Cardiac muscle cell (in vitro differentiated cells and primary cell): ENCODE measurements at places on chromosomes 4 and X.
A peak's percentile ranks its signal among the peaks of the same experiment; 100 is the strongest.

DNA sequence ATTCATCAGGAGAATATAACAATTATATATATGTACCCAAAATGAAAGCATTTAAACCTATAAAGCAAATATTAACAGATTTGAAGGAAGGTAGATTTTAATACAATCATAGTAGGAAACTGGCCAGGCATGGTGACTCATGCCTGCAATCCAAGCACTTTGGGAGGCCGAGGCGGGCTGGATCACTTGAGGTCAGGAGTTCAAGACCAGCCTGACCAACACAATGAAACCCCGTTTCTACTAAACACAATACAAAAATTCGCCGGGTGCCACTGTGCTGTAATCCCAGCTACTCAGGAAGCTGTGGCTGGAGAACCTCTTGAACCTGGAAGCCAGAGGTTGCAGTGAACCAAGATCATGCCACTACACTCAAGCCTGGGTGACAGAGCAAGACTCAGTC, 118.3 kb downstream of the KCNIP4 start:
- no peak overlapping the region for H3K4me3 ChIP-seq
- DNase-seq, result no peak
- H3K27me3 ChIP-seq, result no peaks in the 10 kb centered on the region

- no peak overlapping the region for H3K4me3 ChIP-seq
- peaks cover 47% of the 10 kb centered on the region for H3K27me3 ChIP-seq
- no peak for DNase-seq
- H3K36me3 ChIP-seq, result no peaks in the 10 kb centered on the region
These were observed 34.3 kb downstream of the FGFRL1 start for GRCh38 chr4:1045595-1046201.

DNA sequence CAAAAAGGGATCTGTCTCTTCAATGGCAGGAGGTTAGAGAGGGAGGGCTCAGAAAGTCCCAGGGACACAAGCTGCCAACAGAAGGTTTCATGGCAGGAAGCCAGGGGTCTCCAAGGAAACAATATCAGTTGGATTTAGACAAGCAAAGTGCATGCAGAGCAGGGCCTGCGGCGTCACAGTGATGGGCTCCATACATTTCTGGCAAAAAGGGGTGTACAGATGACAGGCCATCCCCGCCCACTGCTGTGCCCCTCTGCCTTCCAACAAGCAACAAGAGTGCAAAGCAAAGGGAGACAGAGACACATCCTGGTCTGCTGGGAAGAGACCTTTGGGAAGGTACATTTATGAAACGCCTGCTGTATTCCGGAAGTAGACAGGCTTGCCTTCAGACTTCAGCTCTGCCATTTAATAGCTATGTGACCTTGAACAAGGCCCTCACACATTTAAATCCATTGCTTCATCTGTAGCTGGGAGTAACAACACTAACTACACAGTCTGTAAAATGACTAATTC, 121.2 kb downstream of the AFAP1 start:
- H3K36me3 ChIP-seq, result peaks cover 18% of the 10 kb centered on the region
- peaks cover 38% of the 10 kb centered on the region for H3K4me1 ChIP-seq
- no peak overlapping the region for H3K4me3 ChIP-seq
- no peaks in the 10 kb centered on the region for H3K27me3 ChIP-seq

- no peak overlapping the region for H3K27ac ChIP-seq
- no peaks in the 10 kb centered on the region for H3K27me3 ChIP-seq
- peak overlapping the region; percentile 13 for H3K4me3 ChIP-seq
- peaks cover 5% of the 10 kb centered on the region for H3K4me1 ChIP-seq
These were observed 904 bp downstream of the F11 start for GRCh38 chr4:186266729-186267456.

- H3K27me3 ChIP-seq, result no peaks in the 10 kb centered on the region
- H3K4me1 ChIP-seq, result peaks cover 4% of the 10 kb centered on the region
- no peak overlapping the region for H3K4me3 ChIP-seq
- no peaks in the 10 kb centered on the region for H3K36me3 ChIP-seq
- no peak overlapping the region for H3K27ac ChIP-seq
- no peak for DNase-seq
These were observed 56.6 kb downstream of the SPATA18 start for GRCh38 chr4:52107745-52108144.
